ENCODE measurements at places on chromosomes 13 and 19.

DNA sequence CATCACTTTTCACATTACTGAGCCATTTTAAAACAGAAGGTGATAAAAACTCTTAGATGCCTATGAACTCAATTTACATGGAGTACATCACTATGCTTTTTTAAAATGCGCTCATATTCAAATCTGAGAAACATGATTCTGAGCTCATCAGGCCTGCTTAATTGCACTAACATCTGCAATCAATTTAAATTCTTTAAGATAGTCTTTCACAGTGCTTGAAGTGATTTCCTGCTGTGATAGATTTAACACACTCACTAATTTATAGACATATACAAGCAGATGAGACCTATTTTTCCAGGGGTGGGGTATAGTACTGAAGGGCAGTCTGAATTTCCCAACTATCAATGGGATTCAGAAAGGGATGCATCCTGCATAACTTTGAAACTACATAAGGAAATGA lies 82.9 kb downstream of the DIAPH3 start:
- no peak for DNase-seq

GRCh38 chr19:49200238-49200862 lies 42.8 kb downstream of the TRPM4 start:
- no peak for DNase-seq

DNA sequence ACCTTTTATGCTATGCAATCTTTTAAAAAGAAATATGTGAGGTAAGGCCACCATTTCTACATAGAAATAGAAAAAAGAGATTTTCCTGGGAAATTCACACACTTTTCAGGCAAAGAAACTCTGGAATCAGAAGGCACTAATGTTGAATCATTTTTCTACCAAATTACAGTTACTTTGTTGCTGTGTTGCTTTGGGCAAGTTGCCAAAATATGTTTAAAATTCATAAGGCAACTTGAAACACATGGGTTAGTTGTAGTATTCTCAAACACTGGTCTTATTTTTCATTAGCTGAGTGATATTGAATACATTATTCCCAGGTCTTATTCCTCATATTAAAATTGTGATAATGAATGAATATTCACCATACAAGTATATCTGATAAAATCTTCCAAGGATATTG lies 195.0 kb upstream of the SLITRK1 start:
- no peak for DNase-seq

DNA sequence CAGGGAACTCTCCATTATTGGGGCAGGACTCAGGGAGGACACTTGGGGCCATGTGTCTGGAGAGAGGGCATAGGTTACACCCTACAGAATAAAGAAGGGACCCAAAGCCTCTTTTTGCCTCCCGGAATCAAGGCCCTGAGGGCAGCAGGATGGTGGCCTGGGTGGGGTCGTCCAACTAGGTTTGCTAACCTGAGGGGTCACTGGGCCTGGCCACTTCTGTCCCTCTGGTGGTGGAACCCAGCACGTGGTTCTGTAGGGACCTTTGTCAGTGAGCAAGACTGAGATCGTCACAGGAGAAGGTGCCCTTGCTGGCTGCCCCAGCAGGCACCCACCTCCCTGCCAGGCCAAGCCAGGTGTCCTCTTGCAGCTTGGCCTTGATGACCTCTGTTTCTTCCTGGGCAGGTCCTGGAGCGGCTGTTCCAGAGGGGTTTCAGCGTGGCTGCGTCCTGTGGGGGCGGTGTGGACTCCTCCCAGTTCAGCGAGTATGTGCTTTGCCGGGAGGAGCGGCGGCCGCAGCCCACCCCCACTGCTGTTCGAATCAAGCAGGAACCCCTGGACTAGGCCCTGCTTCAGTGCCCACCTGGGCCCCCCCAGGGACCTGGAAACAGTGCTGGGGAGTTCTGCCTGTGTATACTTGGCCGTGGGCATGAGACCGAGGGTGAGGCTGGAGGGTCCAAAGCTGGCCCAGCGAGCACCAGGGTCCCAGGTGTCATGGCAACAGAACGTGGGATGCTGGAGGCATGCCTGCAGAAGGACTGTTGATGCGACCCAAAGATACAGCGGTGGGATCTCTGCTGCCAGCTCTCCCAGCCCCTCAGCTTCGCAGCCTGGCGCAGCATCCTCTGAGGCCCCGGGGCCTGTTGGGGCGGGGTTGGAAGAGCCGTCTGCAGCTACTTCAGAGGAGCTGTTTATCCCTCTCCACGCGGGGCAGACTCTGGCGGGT lies 16.0 kb downstream of the KCTD15 start:
- DNase-seq = no peak

DNA sequence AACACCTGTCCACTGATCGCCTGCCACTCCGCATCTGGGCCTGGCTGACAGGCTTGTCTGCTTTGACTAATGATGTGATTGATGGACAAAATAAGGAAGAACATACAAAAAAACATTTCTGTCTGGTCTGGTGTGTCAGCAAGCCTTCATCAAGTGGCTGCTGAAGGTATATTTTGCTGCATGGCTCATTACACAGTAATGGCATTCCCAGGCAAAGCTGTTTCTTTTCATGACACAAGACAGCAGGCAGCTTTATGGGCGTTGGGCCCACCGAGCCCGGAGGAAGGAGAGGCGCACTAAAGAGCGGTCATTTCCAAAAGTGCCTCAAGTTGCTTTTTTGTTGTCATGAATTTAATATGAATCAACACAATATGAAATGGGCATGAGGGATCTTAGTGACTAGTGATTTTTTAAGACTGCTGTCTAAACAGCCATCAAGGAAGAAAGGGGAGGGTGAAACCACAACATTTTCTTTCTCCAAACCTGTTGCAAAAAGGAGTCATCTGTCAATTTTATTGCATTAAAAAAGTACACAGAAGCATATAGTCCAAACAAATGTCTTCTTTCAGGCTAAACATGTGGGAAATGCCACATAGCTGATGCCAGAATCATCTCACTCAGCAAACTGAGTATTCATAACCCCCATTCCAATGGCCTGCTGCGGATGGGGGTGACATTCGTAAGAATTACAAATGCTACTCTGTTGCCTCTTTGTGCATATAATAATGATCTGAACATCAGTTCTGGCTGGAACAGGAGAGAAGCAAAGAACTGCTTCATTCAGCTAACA lies 476.6 kb downstream of the ZNF536 start:
- DNase-seq = no peak

DNA sequence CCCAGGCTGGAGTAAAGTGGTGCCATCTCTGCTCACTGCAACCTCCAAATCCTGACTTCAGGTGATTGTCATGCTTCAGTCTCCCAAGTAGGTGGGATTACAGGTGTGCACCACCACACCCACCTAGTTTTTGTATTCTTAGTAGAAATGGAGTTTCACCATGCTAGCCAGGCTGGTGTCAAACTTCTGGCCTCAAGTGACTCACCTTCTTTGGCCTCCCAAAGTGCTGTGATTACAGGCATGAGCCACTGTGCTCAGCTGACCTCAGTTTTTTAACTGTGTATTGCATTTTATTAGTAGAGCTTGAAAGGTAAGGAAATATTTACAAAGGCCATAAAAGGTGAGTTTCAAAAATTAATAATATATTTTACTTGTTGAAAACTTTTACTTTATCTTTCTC lies 2.3 kb downstream of the ZNF726 start:
- DNase-seq = no peak

DNA sequence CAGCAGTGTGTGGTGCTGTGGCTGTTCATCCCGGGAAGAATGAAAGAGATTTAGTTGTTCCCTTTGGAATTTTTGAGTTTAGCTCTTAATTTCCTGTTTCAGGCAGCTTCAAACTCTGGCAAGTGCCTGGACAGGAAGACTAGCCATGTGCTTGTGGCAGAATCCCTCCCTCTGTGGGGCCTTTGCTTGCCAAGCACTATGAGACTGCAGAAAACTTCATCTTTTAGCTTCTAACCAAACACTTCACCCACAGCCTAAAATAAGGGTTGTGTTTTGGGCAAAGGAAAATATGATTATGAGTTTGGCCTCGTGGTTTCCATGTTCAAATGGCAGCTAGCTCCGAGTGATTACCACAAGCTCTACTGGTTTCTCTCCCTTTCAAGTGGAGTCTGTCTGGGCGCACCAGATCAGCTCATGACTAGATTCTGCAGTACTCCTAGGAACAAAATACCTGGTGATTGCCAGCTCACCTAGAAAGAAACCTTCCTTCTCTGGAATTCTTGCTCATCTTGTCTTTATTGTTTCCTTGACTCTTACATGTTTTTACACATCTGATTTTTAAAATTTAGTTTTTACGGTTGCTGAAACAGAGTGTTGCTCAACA lies 707.5 kb downstream of the SLITRK6 start:
- DNase-seq = no peak
